ENCODE measurements at places on chromosomes 3 and 15.

GRCh38 chr15:45117308-45118130, 3.4 kb downstream of the DUOXA2 start:
- no peak for DNase-seq

GRCh38 chr3:46472736-46473135, 8.0 kb upstream of the LTF start:
- no peak for DNase-seq

GRCh38 chr15:76431971-76432370, 95.4 kb downstream of the ISL2 start:
- no peak for DNase-seq

DNA sequence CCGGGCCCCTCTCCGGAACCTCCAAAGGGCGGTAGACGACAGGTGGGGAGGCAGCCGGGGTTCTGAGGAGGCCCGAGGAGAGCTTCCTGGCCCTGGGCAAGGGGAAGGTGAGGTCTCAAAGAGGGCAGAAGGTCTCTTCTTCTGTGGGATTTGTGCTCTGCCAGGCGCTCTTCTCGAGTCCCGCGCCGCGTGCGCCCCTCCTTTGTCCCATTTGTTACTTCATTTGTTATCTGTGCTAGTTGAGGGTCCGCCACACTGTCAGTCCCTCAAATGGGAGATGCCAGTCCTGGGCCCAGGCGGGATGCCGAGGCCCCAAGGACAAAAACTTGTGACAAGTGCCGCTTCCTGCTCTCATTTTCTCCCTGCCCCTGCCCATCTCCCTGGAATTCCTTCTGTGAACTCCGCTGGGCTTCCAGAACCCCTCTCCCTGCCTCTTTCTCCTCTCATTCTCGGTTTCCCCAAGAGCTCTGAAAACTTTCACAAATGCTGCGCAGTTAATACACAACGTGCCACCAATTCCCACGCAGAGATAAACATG, 1.5 kb downstream of the ST8SIA2 start:
- no peak for DNase-seq

DNA sequence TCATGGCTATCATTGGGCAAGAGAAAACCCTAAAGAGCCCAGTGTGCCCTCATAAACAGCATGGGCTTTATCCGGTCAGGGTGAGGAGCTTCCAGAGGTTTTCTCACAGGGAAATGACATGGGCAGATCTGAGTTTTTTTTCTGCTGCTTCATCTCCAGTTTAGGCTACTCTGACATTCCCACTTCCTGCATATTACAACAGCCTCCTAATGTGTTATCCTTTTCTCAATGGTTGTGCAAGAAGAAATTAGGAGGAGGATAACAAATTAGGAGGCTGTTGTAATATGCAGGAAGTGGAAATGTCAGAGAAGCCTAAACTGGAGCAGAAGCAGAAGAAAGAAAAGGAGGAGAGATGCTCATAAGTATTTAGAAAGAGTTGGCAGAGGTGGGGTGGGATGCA, 175.6 kb downstream of the MTHFS start:
- no peak for DNase-seq

DNA sequence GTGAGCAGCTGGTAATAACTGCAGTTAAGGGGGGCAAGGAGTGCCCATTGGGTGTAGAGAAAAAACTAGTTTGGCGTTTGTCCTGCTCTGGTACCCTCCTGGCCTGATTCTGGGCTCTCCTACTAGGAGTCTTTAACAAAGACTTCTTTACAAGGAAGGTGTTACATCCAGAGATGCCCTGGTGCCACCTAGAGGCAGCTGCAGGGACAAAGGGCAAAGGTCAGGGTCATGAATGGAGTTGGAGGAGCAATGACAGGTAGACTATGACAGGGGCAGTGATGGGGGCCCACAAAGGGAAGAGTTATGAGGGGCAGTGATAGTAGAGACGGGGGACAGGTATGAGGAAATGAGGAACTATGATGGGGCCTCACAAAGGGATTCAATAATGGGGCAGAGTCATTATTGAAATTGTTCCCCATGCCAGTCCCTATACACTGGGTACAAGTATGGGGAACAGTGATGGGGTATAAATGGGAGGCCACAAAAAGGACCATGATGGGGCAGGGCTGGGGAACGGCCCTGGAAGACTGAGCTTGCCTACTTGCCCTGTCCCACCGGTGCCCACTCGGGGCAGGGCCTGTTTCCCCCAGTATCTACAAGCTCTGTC, 7.9 kb downstream of the CCDC71 start:
- peak; percentile 60 for DNase-seq

GRCh38 chr15:85583923-85584390, 203.6 kb downstream of the AKAP13 start:
- no peak for DNase-seq

DNA sequence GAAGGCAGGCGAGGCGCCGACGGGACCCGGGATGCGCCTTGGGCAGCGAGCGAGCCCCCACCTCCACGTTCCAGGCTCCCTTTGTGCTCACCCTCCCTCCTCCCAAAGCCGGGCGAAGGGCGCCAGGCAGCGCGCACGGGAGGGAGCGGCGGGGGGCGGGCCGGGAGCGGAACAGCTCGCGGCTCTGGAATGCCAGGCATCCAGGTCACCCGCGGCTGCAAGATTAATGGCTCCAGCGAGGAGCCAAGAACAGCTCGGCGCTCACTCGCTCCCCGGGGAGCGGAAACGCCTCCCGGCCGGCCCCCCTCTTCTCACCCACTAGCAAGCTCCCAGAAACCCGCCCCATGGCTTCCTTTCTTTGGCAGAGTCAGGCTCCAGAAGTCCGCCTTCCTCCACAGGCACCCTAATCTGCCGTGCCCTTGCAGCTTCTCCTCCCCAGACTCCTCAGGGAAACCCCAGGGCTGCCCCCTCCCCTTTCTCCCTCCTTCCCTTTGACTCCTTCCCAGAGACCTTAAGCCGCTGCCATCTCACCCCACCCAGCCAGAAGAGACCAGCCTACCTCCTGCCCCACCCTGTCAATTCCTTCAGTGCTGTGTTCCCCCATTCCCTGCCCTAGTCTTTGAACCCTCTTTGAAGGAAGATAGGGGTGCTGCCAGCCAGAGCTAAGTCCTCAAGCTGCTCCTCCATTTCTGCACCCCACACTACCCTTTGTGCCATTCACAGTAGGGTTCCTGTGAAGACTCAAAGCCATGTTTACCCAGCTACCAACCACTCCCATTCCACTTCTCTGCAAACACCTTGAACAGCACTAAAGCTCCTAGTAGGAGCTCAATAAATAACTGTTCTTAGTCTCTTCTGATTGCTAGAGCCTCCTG, 9.9 kb downstream of the AMOTL2 start:
- DNase-seq: no peak

- DNase-seq: no peak
Observed at GRCh38 chr3:29281344-29282241, 722 bp downstream of the RBMS3 start.

DNA sequence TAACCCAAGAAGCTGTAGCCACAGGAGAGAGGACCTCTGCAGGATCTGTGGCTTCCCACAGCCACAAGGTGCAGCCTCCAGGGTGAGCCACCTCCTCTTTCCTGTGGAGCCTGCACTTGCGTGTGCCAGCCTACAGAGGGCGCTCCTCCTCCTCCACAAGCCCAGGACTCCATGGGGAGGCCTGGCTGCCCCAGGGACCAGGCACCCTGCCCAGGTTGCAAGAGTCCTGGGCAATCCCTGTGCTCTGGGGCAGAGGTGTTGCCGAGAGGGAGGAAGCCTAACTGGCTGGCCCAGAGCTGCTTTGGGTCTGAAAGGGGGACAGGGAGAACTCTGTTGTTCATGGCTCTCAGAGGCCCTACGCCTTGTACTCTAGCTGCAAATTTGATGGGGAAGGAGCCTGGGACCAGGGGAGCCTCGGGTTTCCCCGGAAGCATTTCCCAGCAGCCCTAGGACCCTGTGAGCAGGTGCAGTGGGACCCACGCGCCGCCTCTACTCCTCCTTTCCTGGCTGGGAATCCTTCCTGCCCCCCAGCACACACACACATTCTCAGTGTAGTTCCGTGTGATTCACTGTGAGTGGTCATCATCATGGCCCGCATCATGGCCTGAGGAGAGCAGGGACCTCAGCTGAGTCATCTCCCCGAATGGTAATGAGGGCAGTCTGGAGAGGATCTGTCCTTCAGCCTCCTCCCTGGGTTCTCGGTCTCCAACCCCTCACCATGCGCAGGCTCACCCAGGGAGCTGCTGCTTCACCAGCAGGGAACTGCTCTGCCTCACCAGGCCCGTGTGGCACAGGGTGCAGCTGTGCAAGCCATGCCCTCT, 24.3 kb downstream of the TBC1D21 start:
- peak; percentile 62 for DNase-seq

DNA sequence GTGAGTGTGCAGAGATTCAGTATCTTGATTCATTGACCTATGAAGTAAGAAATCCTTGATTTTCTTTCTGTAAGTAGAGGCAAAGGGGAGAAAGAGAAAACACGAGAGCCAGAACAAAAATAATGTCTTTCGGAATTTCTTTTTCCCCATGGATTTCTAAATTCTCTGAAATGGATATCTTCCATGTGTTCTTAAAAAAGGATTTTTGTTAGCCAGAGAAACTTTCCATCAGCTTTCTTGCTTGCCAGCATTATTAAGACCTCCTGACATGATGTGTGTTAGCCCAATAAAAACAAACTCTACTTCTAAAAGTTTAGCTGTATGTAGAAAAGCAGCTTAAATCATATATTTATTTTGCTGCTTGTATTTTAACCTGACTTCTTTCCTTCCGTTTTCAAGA, 122.3 kb upstream of the AADACL2 start:
- DNase-seq: no peak

- peak; percentile 21 for DNase-seq
Observed at GRCh38 chr15:73127302-73127936, 75.2 kb downstream of the NEO1 start.

DNA sequence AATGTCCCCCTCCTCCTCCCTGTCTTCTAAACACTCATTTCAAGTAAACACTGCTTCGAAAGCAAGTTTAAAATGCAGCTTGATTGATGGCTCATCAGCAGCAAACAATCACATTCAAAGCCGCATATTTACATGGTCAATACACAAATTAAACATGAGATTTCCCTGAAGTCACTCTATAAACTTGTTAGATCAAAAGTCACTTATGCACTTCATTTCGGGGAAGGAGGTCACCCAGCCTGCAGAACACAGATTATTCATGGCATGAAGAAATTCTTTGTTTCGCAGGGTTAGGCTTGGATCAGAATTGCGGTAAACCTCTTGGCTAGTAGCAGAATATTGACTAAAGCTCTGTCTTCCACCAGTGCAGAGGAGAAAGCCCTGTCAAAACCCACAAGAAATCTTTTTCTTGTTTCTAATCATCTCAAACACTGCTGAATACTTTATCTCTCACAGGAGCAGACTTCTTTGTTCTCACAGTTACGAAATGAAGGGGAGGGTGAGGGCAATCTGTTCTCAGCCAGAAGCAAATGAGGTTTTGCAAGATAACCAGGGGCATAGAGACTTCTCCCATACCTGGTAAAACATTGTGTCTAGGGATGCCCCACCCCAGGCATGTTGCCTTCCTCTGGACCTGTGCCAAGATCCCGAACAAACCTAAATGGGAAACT, 133.3 kb upstream of the CHL1 start:
- DNase-seq: no peak

DNA sequence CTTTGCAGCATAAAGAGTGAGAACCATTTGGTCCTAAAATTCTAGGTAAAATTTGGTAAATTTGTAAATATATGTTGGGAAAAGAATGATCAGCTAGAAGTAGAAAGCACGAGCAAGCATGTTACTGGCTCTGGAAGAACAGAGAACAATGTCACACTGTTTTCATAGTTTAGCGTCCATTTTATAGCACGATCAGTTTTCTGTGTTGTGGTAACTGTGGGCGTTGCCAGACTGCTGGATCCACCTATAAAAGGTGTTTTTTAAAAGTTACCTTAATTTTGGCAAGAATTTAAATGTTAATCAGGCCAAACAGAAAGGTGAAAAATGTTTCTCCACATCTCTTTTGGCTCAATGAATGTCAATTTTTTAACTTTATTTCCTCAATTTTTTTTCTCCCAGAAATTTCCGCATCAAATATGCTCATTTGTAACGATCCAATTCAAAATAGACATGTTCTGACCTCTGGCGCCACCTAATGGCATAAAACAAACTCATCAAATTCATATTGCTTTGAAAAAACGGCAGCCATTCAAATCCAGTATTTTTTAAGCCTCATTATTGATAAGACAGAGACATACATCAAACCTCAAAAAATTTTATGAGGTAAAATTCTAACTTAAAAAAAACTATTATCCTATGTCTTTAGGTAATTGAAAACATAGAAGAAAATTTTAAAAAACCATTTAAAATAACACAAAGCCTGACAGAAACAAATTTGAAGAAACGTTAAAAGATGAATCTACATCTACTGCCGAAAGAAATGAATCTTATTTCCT, 5.5 kb upstream of the GP5 start:
- peak; percentile 32 for DNase-seq

DNA sequence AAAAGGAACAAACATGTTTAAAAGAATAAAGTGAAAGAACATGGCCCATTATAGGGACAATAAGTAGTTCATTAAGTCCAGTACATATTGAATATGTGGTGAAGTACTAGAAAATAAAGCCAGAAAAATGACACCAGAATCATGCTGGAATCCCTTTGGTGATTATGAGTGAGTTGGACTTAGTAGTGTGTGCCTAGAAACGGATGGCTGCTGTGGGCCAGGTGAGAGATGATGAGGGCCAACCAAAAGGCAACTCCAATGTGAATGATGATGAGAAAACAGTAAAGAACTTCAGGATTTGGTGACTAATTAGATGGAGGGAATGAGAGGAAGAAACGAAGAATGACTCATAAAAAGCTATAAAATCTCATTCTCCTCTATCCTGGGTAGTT, 3.3 kb downstream of the CRYGS start:
- DNase-seq: no peak

DNA sequence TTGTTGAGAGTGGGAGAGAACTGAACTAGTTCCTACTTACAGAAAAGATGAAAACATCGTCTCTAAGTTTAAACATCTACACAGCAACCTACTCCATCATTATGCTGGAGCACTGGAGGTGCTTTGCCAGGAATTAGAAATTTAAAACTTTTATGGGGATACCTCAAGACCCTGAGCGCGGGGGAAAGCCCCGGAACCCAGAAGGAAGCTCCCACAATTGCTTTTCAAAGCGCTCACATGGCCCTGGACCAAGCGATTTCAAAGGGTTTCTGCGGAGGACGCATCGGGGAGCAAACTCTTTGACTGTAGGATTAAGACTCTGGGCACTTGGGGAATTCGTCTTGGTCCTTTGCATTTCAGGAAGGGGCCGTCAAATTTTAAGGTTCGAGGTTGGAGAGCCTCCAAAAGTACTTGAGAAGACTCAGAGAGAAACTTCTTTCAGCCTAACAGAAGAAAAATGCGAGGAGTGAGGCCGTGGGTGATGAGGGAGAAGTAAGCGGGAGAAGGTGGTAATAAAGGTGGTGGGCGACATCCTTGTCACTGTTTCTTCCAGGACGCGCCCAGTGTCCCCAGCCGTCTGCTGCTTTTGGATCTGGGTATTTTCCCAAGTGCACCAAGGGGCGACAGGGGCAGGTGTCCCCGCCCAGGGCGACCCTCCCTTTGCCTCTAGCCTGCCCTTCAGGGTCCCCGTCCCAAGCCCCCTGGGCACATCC, 591 bp downstream of the PROK2 start:
- DNase-seq: no peak

GRCh38 chr3:185279587-185280138, 25.8 kb upstream of the EHHADH start:
- DNase-seq: no peak

- DNase-seq: no peak
Observed at GRCh38 chr15:69663441-69663840, 210.8 kb downstream of the RPLP1 start.
